ENCODE measurements at places on chromosomes 16 and 17.

DNA sequence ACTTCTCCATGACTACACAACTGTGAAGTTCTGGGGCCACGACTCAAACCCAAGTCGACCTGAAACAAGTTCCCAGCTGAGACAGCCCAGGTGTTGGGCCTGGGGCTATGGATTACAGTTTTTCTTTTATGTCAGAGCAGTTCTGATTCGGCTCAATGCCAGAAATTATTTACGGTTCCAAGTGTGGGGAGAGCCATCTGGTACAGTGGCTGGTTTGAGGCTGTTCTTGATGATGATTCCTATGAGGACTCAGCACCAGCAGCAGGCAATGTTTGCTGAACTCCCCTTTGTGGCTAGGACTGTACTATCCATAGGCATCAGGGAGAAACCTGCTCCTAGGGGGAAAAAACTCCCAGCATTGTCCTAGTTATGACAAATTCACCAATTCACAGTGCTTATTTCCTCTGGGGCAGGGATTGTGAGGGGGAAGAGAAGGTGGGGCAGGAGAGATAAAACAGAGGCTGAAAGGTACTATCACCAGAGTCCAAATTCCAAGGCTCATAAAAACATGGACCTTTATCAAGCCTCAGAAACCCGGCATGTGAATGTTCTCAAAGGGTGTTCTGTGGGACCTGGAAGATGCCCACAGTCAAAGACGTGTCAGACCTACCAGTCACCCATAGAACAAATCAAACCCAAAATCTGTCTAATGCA, 18.2 kb upstream of the CMTM4 start:
- no peak for DNase-seq

DNA sequence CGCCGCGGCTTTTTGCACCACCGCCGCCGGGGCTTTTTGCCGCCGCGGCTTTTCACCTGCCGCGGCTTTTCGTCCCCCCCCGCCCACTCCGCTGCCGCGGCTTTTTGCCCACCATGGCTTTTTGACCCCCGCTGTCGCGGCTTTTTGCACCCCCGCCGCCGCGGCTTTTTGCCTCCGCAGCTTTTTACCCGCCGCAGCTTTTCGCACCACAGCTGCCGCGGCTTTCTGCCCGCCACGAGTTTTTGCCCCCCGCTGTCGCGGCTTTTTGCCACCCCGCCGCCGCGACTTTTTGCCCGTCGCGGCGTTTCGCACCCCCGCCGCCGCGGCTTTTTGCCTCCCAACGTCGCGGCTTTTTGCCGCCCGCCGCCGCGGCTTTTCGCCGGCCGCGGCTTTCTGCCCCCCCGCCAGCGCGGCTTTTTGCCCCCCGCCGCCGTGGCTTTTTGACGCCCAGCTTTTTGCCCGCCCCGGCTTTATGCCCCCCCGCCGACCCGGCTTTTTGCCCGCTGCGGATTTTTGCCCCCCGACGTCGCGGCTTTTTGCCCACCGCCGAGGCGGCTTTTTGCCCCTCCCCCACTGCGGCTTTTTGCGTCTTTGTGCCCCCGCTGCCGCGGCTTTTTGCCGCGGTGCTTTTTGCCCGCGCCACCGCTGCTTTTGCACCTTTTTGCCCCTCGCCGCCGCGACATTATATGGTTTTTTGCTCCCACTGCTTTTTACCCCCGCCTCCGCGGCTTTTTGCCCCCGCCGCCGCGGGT, 1343.6 kb downstream of the TP53TG3F start:
- no peak for DNase-seq

DNA sequence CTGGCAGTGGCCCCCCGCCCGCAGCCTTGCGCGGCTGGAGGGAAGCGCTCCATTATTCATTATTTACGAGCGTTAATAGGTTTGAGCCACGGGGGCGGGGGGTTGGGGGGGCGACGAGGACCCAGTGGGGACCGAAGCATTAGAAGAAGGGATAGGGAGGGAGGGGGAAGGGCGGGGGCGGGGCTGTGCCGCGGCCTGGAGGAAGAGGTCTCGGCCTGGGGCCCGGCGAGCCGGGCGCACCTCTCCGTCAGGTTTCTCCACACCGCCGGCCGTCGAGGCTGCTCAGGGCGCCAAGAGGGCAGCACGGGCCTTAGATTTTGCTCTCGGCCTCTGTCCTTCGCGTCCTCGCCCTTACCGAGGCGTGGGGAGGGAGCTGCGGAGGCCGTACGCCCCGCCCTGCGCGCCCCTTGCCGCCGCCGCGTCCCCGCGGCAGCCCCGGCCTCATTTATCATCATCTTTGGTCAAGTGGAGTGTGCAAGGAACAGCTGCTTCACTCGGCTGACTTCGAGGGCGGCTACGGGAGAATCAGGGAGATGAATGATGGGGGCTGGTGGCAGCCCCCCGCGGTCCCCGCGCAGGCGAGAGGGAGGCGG, 54.2 kb downstream of the SREBF1 start:
- DNase-seq = no peak

GRCh38 chr17:13746404-13746803, 144.7 kb upstream of the HS3ST3A1 start:
- DNase-seq = no peak

- DNase-seq = no peak
Measured at GRCh38 chr17:60901242-60901641, 223.6 kb downstream of the BCAS3 start.

- DNase-seq = no peak
Measured at GRCh38 chr16:11493531-11493929, 93.2 kb downstream of the LITAF start.

- no peak for DNase-seq
Measured at GRCh38 chr16:12523002-12523401, 280.7 kb downstream of the CPPED1 start.

- no peak for DNase-seq
Measured at GRCh38 chr17:49388692-49389513, 25.8 kb downstream of the PHB1 start.

GRCh38 chr16:2343211-2343610, 2.7 kb upstream of the ABCA3 start:
- DNase-seq = no peak

- no peak for DNase-seq
Measured at GRCh38 chr16:14026572-14027285, 44.4 kb upstream of the MRTFB start.

- DNase-seq = no peak
Measured at GRCh38 chr16:71263582-71263981, 25.6 kb downstream of the CMTR2 start.

GRCh38 chr16:75287708-75288107, 36.3 kb upstream of the BCAR1 start:
- DNase-seq = no peak

GRCh38 chr16:83973581-83974385, 5.7 kb downstream of the NECAB2 start:
- DNase-seq = no peak

DNA sequence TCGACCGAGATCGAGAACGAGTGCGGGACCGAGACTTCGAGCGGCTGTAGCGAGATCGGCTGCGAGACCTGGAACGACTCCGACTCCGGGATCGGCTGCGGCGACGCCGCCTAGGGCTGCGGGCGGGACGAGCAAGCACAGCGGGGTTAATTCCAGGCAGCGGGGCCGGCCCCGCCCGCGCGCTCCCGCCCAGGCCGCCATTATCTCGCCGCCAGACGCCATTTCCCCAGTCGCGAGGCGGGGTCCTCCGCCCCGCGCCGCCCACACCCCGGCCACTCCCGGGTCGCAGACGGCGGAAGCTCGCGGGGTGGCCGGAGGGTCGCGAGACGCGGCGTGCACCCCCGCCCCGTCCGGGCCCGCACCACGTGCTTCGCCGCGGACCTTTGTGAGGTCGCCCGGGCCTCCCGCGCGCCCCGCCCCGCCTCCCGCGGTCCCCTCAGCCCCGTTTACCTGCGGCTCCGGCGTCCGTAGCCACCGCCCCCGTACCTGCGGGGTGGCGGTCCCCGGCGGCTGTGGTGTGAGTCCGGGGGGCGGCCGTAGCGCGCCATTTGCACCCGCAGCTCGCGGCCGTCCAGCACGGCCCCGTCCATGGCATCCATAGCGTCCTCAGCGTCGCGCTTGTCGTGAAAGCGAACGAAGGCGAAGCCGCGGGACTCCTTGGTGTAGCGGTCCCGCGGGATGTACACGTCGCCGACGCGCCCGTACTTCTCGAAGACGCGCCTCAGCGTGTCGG, 616 bp downstream of the SRSF2 start:
- DNase-seq = peak; percentile 48

DNA sequence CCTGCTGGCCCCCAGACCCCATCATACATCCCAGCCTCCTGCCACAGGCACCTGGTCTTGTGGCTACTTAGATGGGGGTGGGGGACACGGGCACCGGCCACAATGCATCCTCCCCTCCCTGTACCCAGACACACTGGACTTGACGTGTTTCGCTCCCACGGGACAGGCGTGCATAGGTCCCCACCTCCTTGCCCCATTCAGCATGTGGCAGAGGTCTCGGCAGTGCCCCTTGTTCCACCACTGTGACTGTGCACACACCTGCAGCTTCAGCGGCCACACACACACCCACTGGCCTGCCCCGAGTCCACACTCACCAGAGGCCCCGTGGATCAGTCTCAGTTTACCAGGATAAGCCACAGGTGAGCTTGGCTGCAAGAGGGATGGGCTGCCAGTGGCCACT, 109.6 kb downstream of the ENGASE start:
- no peak for DNase-seq

- DNase-seq = no peak
Measured at GRCh38 chr17:2362881-2363280, 25.6 kb downstream of the SGSM2 start.

- no peak for DNase-seq
Measured at GRCh38 chr17:39165178-39165840, 652 bp downstream of the ARL5C start.

- no peak for DNase-seq
Measured at GRCh38 chr16:69724414-69724873, 1.9 kb downstream of the NQO1 start.

DNA sequence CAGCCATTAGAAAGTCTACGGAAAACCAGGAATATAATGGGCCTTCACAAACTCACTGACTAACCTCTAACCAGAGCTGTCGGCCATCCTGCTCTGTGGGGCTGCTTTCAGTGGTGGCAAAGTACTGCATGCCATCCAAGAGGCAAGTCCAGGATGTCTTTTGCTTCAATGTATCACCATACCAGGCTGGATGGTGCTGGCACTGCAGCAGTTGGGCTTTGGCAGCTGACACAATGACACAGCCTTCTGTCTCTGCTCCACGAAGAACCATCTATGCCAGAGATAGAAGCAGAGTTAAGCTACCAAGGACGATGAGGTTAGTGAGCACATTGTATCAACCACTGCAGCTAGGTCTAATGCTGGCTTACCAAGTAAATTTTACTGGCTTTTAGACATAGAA, 9.7 kb upstream of the RSKR start:
- DNase-seq = no peak

GRCh38 chr17:1416414-1416813, 16.4 kb upstream of the YWHAE start:
- DNase-seq = no peak

DNA sequence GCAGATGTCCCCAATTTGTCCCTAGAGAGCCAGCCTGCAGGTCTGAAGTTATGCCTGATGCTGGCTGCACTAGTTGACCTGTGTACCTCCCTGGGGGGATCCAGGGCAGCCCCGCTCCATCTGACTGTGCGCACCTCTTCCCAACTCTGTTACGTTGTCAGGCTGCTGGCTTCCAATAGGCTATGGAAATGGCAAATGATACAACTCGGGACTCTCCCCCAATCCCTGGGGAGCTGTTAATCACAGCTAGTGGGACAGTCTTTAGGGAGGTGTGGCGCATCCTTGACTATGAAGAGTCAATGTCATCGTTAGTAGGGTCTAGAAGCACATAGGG, 30.1 kb downstream of the GPRC5B start:
- DNase-seq = no peak

GRCh38 chr17:53017227-53017626, 805.5 kb upstream of the KIF2B start:
- no peak for DNase-seq

GRCh38 chr17:63699638-63700527, at the start of gene LIMD2:
TSS of gene LIMD2 (minus strand) at chr17:63700125. CDS start at chr17:63699298, 827 bp downstream.
- DNase-seq = no peak

- DNase-seq = peak; percentile 34
Measured at GRCh38 chr17:80586846-80587228, 42.2 kb downstream of the RPTOR start.

- no peak for DNase-seq
Measured at GRCh38 chr17:48499735-48500434, 30.9 kb downstream of the HOXB1 start.

DNA sequence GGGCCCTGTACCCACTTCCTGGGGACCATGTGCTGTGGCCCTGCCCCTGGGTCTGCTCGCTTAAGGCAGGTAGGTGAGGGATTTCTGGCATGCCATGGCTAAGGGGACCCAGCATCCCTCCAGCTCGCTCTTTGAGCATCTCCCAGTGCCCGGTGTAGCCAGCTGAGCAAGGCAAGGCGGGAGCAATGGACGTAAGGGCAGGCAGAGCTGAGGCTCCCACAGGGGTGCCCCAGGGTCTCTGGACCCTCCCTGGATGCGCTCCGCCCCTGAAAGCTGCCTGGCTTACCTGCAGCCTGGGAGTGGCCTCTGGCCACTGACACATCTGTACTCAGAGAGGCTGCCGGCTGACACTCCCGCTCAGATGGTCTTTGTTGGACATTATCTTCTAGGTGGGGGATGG, 189.9 kb downstream of the IRF8 start:
- DNase-seq = no peak

GRCh38 chr16:19524616-19525384, 1.1 kb downstream of the CCP110 start:
- DNase-seq = no peak

- DNase-seq = no peak
Measured at GRCh38 chr16:73019457-73020362, 28.2 kb downstream of the ZFHX3 start.

DNA sequence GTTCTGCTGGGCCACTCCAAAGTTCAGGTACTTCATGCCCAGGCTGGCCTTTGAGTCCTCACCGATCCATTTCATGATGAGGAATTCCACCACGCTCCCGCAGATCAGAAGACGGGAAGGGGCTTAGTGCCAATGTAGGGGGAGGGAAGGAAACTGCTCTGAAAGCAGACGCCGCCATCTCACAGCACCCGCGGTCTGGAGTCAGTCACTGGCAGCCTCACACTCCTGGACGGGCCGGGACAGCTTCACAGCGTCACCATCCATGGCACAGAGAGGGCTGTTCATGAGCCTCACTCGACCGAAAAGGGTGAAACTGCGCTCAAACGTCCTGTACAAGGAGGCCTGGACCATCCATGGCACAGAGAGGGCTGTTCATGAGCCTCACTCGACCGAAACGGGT, 62.0 kb downstream of the RPH3AL start:
- DNase-seq = no peak
